ENCODE measurements at places on chromosomes 7 and 10.

- DNase-seq: no peak
These were observed 15.6 kb downstream of the FOXL3 start for GRCh38 chr7:305410-306151.

GRCh38 chr7:11130012-11130411 lies 156.3 kb downstream of the PHF14 start:
- DNase-seq: no peak

DNA sequence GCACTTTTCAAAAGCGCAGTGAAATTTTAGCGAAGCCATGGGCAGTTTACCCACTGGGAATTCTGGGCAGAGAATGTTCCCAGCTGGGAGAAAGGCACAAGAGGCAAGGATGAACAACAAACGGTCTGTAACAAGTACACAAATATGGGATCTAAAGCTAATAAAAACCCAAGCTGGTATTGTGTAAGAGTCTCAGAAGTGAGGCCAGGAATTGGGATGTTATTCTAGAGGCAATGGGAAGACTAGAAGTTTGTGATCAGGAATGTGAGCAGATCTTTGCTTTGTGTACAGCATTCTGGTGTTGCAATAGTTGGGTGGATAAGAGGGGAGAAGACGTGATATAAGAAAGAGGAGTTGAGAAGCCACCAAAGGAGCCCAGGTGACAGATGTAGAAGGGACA lies 15.0 kb downstream of the FZD9 start:
- DNase-seq: no peak

DNA sequence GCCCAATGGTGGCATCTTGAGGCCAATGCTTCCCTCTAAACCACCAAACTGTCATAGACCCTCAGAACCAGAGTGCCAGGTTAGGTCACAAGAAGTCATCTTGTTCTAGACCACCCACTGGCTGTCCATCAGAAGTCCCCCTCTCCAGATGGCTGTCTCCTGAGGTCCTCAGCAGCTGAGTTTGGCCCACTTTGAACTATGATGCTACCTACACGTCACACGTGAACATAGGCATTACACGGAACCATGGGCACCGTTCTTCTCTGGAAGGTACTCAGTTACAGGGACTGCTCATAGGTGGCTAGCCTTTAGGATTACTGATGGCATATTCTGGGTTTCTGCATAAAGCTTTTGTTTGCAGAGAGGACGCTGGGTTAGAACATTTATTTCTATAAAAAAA lies 166.4 kb downstream of the ADAM12 start:
- DNase-seq: no peak

- DNase-seq: no peak
These were observed 515.7 kb downstream of the RPS24 start for GRCh38 chr10:78549140-78549935.

DNA sequence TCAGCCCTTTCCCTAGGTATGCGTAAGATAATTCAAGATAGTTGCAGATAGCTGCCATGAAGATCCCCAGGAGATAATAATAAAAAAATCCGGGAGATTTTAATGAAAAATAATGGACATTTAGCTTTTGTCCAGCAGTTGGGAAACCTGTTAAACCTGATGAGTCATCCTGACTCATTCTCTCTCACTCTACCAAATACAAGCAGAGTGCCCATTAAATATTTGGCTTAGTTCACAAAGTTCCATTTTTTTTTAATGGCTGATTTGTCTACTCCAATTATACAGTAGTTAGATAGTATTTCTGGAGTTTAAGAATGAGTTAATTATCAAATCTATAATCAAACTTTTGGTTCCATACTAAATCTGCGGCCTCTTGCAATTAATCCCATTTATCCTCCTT lies 2.1 kb upstream of the SHTN1 start:
- DNase-seq: no peak

- DNase-seq: no peak
These were observed 51.3 kb downstream of the AOC1 start for GRCh38 chr7:150903606-150904005.

- no peak for DNase-seq
These were observed 2.4 kb downstream of the ABCC2 start for GRCh38 chr10:99784727-99785441.

DNA sequence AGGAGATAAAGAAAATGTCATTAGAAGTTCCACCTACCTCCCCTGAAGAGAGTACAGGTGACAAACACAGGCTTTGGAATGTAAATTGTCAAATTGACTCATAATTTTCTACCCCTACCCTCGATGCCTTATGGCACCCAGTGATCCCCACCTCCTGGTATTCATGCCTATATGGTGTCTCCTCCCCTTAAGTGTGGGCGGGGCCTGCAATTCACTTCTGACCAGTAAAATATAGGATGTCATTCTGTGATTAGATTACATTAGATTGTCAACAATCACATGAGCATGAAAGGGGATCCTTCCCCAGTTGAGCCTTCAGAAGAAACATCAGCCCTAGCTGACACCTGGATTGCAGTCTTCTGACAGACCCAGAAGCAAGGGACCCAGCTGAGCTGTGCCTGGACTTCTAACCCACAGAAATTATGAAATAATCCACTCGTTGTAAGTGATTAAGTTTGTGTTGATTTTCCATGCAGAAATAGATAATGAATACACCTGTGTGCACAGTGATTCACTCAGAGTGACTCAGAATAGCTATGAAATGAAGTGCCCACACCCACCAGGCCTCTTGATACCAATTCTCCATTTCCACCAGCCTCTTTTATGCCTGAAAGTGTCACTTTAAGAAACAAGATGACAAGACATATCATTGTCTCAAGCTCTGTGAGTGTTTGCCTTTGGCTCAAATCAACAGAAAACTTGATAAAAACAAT lies 8.5 kb upstream of the SLC39A12 start:
- DNase-seq: no peak

GRCh38 chr10:74926791-74927585 lies 100.6 kb downstream of the KAT6B start:
- DNase-seq: no peak

DNA sequence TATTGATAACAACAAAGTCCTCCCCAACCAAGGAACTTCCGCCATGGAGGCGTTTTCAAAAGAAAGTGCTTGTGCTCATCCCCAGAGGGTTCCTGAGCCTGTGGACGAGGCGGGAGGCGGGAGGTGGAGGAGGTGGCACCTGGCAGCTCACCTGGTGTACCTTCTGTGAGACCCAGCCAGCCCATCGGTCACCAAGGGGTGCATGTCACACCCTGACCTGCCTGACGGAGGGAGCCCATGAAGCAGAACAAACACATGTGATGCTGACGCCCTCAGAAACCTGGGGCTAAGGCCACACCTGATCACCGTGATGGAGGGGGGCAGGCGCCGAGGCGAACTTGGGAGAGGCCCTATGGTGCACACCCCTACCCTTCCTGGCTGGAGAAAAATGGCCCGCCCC lies 458.8 kb downstream of the DNAJB6 start:
- no peak for DNase-seq

- no peak for DNase-seq
These were observed 237.8 kb upstream of the GPR26 start for GRCh38 chr10:123428391-123428790.

GRCh38 chr7:117835016-117835664 lies 38.1 kb downstream of the CTTNBP2 start:
- DNase-seq: no peak

DNA sequence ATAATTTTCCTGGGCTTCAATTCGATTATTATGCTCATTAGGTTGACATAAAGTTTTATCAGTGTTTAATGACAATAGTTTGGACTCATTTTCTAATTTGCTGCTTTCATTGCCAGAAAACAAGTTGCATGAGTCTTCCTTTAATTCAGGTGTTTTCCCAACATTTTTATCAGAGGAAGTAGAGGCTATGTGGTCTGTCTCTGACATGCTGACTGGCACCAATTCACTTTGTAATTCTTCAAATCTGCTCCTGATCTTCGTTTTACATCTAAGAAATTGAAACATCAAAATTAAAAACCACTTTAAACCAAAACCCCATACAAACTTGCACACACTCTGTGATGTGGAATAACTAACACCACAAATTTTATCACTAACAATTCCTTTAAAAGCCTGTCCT lies 10.9 kb downstream of the CCDC186 start:
- DNase-seq: no peak

- DNase-seq: no peak
These were observed 33.3 kb downstream of the LBX1 start for GRCh38 chr10:101195921-101196320.

- DNase-seq: no peak
These were observed 263.7 kb downstream of the ZMYND11 start for GRCh38 chr10:398954-399353.

DNA sequence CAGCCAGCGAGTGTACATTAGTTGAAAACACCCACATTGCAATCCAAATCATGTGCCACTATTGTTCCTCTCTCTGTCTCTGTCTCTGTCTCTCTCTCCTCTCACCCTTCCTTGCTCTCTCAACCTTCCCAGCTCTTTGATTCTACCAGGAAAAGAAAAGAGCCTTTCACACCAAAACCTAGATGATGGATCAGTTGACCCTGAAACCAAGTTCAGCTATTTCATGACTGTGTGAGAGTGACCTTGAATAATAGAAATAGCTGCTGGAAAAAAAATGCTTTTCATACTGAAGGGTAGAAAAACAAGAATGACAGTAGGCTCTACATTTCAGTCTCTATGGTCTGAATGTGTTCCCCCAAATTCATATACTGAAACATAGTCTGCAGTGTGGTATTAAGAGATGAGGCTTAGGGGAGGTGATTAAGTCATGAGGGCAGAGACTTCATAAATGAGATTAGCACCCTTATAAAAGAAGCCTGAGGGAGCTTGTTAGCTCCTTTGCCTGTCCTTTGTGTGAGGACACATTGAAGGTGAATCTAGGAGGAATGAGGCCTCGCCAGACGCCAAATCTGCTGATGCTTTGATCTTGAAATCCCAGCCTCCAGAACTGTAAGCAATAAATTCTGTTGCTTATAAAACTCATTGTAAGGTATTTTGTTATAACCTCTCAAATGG lies 65.2 kb downstream of the LYZL1 start:
- no peak for DNase-seq

DNA sequence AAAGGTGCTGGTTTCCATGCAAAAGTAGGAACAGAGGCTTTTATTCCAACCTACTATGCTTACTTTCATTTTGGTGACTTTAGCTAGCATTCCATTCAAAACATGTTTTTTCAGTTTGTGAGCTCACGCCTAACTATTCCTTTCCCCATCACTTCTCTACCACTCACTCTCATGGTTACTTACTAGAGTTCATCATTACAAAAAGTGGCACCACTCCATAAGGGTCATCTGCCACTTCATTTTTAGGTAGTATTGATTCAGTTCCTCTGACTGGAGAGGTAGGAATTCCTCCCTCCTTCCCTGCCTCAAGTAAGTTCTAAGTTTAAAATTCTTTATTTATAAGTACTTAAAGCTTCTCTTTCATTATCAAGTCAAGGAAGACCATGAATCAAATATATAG lies 543.1 kb downstream of the HTR7 start:
- no peak for DNase-seq

DNA sequence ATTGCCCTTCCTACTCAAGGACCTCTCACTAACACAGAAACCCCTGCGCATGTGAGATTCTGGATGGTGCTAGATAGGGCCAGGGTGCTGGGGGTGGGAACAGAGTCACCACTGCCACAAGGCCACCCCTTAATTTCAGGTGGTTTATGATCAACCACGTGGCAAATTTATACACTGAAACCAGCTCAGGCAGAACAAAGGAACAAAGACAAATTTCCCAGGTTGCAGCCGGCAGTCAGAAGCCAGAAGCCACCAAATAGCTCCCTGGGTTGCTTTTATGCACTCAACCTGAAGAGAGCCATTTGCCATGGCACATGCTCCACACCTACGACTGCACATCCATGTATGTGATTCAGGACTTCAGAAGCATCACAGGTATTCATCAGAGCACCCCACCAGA lies 2.5 kb downstream of the VOPP1 start:
- DNase-seq: peak; percentile 14

GRCh38 chr7:82729172-82730030 lies 285.8 kb upstream of the CACNA2D1 start:
- DNase-seq: no peak

DNA sequence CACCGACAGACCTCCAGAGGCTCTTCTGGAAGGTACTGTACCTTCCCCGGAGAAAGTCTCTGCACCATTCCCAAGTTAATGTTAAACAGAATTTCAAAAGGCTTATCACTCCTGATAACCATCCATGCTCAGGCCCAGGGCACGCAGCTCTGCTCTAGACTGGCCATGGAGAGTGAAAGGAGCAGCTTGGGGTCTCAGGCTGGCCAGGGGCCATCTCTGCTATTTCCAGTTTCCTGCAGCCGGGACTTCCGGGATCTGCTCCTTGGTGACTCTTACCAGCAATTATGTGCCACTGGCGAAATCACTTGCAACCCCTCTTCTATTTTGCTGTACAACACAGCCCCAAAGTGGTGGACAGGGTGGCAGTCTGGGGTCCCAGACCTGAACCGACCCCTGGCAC lies 6.0 kb downstream of the CLDN15 start:
- no peak for DNase-seq

GRCh38 chr10:1316121-1316808 lies 260.1 kb downstream of the WDR37 start:
- no peak for DNase-seq

DNA sequence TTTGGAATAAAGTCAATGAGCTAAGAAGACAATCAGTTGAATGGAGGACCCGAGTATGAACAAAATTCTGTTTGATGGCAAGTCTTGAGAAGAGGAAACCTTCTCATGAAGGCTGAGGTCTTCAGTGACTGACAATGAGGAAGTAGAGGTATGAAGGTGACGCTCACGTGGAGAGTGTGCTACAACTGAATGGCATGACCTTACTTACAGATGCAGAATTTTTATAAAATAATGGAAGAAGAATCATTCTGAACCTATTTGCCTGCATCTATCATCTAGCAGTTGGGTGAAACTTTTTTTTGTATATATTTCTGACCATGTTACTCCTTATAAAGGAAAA lies 19.4 kb upstream of the SP4 start:
- DNase-seq: no peak

- DNase-seq: no peak
These were observed 541.4 kb downstream of the SUGCT start for GRCh38 chr7:40676221-40676620.

- DNase-seq: no peak
These were observed 560.5 kb downstream of the PARD3 start for GRCh38 chr10:34254596-34254995.

DNA sequence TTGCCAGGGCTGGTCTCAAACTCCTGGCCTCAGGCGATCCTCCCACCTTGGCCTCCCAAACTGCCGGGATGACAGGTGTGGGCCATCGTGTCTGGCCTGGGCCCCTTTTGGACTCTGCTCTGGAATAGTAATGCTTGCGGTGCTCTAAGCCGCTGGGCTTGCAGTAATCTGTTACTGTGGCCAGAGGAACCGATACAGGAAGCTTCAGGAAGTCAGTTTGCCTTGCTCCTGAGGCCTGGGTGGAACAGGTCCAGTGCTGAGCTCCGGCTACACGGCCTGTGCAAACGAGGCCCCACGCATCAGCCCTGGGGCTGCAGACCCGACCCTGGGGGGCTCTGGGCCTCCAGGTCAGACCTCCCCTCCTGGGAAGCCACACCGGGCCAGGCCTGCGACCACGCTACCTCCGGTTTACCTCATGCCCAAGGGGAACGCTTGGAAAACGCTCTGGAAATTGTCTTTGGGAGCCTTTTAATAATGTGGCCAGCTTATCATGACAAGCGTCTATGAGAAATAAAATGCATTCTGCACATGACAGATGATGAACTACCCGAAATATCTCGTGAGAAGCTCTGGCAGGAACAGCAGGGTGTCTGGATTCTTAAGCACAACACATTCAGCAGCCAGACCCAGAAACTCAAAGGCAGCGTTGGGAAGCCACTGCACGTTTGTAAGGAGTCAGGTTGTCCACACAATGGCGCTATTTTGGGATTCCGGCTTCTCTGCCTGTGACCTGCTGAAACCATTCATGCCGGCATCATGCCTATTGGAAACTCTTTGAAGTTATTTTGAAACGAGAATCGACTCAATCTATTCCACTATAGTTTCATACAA lies 10.1 kb upstream of the ADAP1 start:
- no peak for DNase-seq

- DNase-seq: no peak
These were observed 29.3 kb downstream of the PTPN12 start for GRCh38 chr7:77566421-77566820.

All from stimulated activated CD8-positive, alpha-beta memory T cell treated with anti-CD3 and anti-CD28 coated beads, Interleukin-2, amount 100 ng/mL, for 1 hour (primary cell).